ENCODE measurements at places on chromosomes 5 and 9.

DNA sequence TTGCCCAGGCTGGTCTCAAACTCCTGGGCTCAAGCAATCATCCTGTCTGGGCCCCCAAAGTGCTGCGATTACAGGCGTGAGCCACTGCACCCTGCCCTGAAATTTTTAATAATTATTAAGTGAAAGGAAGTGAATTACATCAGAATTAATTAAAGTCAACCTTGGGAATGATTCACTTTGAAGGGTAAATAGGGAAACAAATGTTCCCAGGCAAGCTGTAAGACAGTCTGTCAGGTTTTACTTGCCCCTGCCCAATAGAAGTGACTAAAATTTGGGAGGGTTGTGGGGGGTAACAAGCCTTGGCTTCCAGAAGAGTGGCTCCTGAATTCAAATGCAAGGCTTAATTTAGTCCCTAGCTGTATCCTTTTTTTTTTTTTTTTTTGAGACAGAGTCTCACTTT is 1.3 kb upstream of the LIX1 start:
- DNase-seq: no peak

- DNase-seq: no peak
These were observed 97.4 kb downstream of the CDH9 start for GRCh38 chr5:26940994-26941393.

- DNase-seq: no peak
These were observed 780.3 kb downstream of the KCTD16 start for GRCh38 chr5:144950996-144951395.

- DNase-seq: no peak
These were observed 591.2 kb downstream of the TLR4 start for GRCh38 chr9:118295413-118295812.

DNA sequence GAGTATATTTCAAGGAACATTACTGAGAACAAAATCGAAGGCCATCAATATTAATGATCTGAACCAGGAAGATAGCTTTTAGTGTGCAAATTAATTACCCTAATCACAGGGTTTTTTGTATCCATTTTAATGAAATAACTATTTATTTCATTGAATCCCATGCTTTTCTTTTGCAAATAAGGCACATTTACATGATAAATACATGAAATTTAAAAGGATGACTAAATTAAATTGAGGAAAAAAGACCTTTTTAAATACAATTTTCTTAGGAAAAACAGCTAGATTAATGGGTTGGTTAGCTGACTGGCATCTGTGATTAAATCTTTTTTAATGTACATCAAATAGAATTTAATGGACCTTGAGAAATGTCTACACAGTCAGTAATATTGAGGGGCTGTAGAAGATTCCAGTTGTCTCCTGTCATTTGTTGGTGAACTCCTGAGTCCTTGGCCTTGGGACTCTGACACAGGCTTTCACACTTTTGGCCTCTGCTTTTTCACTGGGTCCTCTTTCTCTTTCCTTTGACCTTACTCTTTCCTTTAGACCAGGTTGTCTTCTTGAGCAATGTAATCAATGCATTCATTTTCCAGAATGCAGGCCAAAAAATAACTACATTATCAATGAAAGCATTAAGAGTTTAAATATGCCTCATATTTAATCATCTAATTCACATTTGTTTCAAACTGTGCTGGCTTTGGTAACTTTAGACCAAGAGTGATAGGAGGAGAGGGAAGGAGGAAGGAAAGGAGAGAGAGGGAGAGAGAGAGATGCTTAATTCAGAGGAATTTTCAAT is 511.5 kb downstream of the ZNF608 start:
- DNase-seq: no peak

DNA sequence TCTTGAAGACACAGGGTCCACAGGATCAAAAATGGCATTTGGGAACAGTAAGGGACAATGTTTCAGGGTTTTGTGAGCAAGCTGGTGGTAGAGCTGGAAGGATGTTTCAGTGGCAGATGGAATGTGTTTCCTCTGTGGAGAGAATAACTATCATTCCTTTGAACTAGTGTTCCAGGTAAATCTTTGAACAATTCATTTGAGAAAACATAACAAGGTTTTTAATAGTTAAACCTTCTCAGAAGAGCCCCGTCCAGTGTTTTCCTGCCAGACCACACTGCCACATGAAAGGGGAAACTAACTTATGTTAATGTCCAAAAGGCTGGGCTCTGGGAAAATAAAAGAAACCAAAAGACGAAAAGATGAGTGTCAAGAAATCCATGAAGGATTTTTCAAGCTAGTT is 207.0 kb upstream of the ZNF462 start:
- no peak for DNase-seq

GRCh38 chr5:74041913-74042312 is 415.9 kb downstream of the ARHGEF28 start:
- DNase-seq: no peak

- peak; percentile 61 for DNase-seq
These were observed 22.8 kb downstream of the FPGS start for GRCh38 chr9:127825319-127826051.

DNA sequence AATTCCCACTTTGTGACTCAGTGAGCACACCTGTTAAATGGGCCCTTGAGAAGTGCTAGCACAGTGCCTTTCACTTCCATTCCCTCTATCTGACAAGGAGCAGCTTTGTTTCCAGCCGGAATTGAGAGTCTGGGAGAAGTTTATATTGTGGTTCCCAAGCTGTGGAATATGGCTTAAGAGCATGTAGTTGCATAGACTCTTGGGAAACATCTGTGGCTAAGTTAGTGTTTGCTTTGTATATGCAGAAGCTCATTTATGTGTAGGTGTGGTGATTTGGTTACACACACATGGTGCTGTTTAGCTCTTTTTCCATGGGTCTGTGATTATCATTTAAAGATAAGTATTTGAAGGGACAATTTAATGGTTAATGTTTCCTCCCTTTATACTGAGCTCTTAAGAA is 110.5 kb upstream of the HMHB1 start:
- no peak for DNase-seq
